ENCODE measurements at places on chromosomes 16 and 17.

- no peak for DNase-seq
These were observed 34.5 kb downstream of the USP7 start for GRCh38 chr16:8929086-8929748.

DNA sequence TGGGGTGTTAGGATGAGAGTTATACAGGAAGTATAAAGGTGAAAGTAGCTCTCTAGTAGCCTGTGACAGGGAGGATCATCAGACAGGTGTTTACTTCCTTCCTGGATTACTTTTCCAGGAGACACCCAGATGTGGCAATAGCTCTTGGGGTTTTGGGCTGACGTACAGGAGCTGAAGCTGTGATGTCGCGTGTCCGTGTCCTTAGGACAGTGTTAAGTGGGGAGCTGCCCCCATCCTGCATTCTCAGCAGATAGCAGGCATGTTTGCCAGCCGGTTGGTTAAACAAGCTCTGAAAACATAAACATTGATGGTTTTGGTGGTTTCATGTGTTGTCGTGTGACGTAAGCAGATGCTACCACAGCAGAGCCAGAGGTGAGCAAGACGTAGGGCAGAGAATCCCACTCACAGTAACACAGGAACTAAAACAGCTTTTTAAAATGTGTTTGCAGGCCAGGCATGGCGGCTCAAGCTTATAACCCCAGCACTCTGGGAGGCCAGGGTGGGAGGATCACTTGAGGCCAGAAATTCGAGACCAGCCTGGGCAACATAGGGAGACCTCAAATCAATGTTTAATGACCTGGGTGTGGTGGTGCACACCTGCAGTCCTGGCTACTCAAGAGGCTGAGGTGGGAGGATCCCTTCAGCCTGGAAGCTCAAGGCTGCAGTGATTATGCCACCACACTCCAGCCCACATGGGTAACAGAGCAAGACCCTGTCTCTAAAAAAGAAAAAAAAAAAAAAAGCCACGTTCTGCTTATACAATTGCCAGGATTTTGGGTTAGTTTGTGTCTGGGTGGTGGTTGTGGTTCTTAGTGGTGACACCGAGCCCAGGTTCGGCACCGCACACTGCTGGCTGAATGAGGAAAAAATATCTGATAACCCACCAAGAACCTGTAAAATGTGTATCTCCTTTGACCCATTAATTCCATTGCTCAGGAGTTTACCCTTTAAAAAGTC lies 18.2 kb upstream of the IL17C start:
- no peak for DNase-seq

GRCh38 chr17:39772415-39772814 lies 34.7 kb downstream of the GRB7 start:
- no peak for DNase-seq

DNA sequence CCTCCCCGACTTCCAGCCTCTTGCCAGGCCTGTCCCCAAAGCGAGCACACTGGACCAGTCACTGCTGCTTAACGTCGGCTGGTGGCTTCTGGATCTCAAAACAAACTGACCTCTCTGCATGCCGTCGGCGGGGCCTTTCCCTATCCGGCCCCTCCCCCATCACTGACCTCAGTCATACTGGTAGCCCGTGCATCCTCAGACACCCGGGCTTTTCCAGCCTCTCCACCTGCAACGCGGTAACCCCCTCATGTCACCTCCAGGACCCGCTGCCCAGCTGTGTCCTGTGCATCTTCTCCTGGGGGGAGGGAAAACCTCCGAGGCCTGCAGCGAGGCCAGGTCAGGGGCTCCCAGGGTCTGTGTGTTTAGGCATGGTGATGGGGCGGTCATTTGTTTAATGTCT lies 138.6 kb upstream of the CHMP6 start:
- DNase-seq = no peak

DNA sequence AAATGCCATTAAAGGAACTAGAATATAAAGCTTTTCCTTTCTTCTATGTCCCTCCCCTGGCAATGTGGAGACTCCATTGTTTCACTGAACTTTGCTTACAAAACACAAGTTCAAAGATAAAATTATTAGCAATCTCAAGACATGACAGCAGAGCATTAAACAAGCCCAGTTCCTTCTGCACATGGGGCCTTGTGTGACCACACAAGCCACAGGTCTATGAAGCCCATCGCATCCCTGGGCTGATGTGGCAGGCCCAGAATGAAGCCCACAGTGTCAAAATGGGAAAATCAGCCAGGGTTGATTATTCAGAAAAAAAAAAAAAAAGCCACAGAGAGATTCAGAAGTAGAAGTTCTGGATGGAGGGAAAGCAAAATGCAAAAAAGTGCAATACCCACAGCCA lies 12.9 kb upstream of the SLC39A11 start:
- no peak for DNase-seq

- DNase-seq = no peak
These were observed 383.8 kb downstream of the ZFHX3 start for GRCh38 chr16:72664056-72664508.

DNA sequence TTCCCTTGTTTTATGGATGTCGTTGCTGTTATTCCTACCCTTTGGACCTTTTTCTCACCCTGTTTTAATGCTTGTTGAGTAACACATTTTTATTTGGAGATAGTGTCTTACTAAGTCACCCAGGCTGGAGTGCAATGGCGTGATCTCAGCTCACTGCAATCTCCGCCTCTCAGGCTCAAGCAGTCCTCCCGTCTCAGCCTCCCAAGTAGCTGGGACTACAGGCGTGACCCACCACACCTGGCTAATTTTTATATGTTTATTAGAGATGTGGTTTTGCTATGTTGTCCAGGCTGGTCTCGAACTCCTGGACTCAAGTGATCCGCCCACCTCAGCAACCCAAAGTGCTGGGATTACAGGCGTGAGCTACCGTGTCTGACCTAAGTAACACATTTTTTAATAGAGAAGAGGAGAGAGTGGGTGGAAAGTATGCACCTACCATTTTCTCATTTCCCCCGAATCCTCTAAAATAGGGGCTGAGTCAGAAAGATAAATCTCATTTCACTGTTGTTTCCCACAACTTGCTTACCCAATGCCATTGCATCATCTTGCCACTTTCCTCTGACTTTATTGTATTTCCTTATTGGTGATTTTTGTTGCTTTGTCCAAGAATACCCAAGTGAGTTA lies 7.0 kb downstream of the DHX40 start:
- DNase-seq = no peak

DNA sequence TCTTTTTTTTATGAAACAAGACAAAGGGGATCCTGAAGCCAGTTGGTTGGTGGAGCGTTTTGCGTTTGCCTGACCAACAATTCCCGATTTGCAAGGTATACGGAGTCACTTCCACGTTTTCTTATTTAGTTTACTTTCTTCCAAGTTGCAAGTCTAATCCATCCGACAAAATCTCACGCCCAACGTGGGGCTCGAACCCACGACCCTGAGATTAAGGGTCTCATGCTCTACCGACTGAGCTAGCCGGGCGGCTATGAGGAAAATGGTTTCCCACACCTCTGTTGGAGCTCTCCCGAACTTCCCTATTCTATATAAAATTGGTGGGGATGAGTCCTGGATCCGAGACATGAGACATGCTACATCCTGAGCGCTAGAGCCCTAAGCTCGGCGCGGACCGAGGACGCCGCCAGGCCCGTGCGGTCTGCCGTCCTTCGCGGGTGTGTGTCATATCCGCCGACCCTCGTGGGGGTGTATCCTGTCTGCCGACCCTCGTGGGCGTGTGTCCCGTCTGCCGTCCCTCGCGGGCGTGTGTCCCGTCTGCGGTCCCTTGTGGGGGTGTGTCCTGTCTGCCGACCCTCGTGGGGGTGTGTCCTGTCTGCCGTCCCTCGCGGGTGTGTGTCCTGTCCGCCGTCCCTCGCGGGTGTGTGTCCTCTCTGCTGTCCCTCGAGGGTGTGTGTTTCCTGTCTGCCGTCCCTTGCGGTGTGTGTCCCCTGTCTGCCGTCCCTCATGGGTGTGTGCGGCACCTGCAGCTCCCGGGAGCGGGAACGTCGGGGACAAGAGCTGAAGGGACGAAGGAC lies 22.6 kb downstream of the ZNF213 start:
- no peak for DNase-seq

- peak; percentile 100 for DNase-seq
These were observed at the start of gene MIEF2 for GRCh38 chr17:18260332-18261145. MIEF2 (plus strand) TSS chr17:18260662; CDS start chr17:18262721, 2,059 bp downstream.

GRCh38 chr16:2180461-2180860 lies 15.9 kb downstream of the CASKIN1 start:
- DNase-seq = no peak

DNA sequence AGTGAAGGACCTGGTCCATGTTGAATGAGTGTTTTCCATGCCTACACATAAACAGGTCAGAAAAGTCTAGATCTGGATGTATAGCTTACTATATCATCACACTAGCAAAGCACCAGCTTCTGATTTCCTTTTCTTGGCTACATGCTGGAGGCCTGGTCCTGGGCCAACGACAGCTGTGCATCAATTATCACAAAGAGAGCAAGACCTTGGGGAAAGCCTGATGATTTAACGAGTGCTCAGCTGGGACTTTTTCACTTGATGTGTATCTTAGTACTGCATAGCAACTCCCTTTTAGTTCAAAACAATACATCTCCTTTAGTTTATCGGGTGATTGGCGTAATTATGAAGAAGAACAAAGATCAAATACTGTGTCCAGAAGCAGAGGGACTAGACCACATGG lies 358.2 kb downstream of the KIF2B start:
- no peak for DNase-seq

DNA sequence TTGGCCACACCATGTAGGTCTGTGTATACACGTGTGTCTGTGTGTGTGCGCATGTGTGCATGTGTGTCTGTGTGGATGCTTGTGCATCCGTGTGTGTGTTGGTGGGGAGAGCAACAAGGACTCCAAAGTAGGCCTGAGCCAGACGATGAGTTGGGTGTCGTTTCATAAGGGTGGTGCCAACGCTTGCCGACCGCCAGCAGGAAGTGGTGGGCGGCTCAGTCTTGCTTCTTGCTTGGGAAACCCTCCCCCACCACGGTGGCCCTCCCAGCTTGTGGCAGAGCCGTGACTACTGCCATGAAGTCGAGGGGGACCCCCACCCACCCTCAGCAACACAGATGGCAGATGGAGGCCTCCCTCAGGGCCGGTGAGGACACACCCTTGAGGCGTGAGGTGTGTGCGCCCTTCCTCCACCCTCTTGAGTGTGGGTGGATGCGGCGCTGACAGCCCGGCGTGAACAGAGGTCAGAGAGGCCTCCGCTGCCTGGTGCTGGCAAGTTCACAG lies 17.5 kb downstream of the SBK1 start:
- DNase-seq = no peak

DNA sequence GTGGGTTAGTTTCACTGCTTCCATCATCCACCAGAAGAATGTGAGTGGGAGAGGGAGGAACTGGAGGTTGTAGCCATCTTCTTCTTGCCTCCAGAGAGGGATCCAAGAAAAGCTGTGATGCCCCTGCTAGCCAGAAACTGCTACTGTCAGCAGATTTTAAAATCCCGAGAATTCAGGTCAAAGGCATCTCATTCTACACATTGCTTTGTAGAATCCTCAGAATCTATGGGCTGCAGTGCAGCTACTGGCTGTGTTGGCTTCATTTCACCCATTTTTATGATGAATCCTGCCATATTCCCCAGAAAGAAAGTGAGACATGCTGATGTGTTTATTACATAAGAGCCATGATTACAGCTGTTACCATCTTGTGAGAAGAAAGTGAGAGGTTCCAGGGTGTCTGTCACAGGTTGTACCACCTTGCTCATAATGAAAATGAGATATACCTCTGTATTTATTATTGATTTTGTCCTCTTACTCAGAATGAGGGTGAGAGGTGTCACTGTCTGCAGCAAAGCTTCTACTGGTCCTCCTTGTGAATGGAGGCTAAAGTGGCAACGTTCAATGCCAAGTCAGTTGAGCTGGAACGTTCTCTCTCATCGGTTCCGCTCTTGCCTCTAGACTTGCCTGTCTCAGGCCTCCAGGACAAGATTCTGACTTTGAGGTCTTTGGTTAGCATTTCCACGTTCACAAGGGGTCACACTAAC lies 50.1 kb upstream of the MYH10 start:
- no peak for DNase-seq
